ENCODE measurements at places on chromosomes 3 and 15.

DNA sequence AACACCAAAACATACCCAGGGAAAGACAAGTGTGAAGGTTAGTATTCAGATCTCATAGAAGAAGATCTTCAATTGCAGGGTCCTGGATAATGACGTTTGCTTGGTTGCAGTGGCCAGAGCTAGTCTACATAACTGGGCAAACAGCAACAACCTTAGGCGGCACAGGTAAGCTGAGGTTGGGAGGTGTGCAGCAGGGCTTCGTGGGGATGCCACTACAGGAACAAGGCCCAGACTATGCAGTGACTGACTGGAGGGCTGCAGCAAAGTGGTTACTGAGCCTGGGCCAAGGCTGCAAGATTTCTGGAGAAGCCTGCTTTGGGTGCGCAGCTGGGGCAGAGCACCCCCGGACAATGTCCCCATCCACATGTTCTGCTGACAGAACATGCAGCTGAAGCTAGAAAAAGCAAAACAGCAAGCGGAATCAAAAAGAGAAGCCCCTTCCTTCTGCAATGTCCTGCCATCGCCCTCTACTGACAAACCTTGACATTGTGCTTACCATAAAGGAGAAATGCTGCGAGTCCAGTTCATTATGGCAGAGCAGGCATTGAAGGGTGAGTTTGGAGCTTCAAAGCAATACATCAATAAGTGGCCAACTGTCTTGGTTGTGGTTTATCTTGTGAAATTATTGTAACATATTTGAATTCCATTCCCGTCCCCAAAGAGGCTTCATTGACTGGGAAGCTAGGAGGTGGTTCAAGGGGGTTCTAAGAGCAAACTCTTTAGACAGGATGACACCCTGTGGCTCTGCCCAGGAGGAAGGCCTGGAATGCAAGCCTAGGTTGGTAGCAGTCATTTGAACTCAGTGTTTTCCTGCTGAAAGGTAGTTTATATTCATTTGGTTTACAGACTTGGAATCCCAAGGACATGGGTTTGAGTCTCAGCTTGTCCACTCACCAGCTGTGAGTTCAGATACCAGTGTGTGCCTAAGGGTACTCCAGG lies 217.0 kb downstream of the PDCD6IP start:
- DNase-seq: no peak

DNA sequence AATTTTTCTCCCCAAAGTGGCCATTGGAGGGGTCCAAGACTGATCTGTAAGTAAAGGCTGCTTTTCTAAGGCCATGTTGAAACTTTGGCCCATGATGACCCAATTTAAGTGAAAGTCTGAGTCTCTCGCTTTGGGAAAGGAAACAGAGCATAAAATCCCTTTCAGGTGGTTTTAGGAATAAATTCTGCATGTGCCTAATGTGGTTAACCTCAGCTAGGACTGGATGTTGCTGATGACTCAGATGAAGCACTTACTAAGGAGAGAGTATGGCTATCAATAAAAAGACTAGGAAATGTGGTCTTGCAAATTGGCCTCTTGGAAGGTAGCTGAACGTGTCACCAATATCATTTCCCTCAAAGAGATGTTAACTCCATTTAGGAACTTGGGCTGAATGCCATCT lies 458.5 kb downstream of the AGBL1 start:
- no peak for DNase-seq

DNA sequence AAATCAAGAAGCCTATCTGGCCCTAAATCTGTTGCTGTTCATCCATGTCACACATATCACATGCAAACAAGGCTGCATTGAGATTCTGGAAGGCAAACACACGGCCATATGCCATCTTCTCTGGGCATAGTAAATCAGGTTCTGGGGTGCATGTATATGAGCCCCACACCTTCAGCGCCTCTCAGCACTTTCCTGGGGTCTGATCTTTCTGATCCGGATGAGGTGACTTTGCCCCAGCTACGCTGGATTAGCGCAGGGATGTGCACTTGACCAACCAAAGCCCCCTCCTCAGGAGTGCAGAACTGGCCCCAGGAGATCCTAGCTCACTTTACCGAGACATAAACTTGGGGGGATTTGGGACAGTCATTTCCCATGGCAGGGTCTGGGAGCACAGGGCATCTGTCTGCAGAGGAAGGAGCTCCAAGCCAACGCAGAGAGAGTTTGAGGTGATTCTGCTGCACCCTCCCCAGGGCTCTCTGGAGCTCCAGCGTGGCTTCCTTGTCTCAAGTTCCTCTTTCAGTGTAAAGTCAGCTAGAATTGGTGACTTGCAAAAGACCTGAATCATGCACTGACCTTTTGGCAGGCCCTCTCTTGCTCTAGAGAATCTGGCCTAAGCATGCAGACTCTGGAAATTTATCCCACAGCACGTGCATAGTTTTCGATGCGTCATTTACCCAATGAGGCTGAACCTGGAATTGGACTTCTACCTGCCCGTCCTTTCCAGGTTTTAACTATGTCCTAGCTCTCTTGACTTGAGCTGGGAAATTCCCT lies 63.5 kb upstream of the KLF13 start:
- DNase-seq: peak; percentile 69

DNA sequence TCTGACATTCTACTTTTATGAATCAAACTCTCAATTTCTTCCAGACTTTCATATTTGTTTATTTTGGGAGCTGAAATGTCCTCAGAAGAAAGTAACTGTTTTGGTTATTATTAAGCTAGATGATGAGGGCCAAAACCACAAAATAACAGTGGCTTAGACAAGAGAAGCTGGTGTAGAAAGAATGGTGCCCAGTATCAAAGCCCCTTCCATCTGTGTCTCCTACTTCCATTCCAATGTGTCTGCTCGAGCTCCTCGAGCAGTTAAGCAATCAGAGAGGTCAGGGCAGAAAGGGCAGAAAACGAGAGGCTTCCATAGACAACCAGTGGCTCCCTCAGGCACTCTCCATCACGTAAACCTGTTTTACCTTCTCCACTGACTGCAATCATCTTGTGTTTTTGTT lies 59.7 kb upstream of the MAGI1 start:
- DNase-seq: no peak

GRCh38 chr3:174873832-174874657 lies 14.9 kb downstream of the NAALADL2 start:
- DNase-seq: no peak

GRCh38 chr3:14435175-14436014 lies 33.0 kb downstream of the SLC6A6 start:
- no peak for DNase-seq

- DNase-seq: peak; percentile 66
These were observed 8.4 kb upstream of the ATR start for GRCh38 chr3:142586803-142587406.

DNA sequence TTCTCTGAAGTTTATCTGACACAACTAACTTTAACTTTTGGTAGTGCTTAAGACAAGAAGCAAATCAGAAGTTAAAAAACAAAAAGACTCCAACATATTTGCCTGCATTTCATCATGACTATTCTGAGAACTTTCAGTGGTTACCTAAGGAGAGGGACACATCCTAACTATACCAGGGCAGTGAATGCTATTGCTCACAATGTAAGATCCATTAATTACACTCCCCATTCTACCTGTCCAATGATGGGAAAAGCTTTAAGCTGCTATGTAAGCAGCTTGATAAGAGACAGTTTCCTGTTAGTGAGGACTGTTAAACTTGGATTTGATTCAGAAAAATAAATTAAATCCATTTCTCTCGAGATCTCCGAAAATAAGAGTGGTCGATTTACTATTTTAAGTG lies 37.5 kb downstream of the SERPINI1 start:
- DNase-seq: no peak
